ENCODE measurements at places on chromosomes 13 and 19.

- no peak for DNase-seq
Measured at GRCh38 chr13:77548095-77548494, 12.6 kb downstream of the SCEL start.

GRCh38 chr19:49823472-49823871 is 5.4 kb downstream of the MED25 start:
- no peak for DNase-seq

DNA sequence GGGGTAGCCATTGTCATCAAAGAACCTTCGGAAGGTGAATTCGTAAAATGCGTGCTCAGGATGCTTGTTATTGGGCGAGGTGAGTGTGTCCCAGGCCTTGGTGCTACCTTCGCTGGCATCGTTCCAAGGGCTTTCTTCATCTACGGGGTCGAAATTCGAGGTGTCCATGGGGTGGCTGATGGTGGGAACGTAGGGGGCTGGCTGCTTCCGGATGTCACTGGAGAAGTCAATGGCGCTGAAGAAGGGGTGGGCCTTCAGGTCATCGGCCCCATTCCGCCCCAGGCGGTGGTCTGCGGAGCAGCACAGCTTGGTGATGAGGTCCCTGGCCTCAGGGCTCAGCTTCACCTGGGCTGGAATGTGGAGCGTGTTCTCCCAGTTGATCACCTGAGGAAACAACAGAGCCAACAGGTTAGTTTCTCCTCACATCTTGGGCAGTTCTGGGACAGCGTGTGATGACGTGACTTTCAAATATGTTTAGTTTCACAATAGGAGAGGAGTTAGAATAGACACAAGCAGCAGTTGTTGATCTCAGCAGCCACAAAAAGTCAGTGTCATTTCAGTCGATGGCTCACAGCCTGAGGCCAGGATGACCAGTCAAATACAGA is 72.5 kb upstream of the XPO4 start:
- no peak for DNase-seq

DNA sequence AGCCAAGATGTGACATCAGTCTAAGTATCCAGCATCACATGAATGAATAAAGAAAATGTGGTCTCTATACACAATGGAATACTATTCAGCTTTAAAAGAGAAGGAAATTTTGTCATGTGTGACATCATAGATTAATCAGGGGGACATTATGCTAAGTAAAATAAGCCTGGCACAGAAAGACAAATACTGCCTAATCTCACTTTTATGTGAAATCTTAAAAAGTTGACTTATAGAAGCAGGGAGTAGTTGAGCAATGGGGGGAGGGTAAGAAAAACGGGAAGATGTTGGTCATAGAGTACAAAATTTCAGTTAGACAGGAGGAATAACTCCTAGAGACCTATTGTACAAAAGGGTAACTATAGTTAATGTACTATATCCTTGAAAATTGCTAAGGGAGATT is 10.4 kb upstream of the LCP1 start:
- no peak for DNase-seq

DNA sequence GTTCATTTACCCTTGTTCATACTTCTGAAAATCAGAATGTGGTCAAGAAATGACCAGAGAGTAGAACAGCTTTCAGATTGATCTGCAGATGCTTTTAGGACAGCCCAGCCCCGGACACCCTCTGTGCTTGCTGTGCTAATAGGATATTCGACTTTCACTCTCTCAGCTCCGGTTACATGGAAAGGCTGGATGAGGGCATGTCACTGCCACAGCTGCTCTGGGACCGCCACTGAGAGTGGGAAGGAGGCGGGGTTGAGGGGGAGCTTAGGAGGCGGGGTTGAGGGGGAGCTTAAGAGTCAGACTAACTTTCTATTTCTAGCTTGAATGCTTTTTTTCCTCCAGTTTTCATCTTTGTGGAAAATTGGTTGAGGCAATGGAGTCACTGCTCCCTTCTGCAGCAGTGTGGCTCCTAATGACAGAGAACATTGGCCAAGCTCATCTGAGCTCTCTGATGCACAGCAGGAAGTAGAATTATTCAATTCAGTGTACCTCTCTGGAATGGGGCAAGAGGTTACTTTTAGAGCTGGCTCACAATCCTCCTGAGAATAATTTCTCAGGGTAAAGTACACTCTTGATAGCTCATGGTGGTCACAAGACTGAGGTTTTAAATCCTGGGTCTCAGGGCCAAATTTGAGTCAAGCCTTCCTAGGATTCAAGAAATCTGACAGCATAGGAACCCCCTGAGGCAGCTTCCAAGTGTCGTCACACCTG is 74.6 kb upstream of the NPAS1 start:
- DNase-seq = no peak

Measured in activated T-helper 9 cell treated with anti-CD3 and anti-CD28 coated beads, Interleukin-2, amount 50 U/mL, for 16 hours (primary cell).